ENCODE measurements at places on chromosomes 12 and 14. TPM values are rescaled to one million over a fixed set of nuclear protein-coding genes. Genes with fewer than 3 reads are reported as not detected.

Gene RNU6-7
- not detected for total RNA-seq

Gene KIAA0586
- total RNA-seq, result 16.2 TPM

Gene NELL2
- total RNA-seq, result not detected

- no peak for ATAC-seq
Observed at GRCh38 chr12:62291864-62292760, 31.9 kb downstream of the USP15 start.

- no peak for ATAC-seq
Observed at GRCh38 chr14:91545946-91546716, 36.0 kb upstream of the PPP4R3A start.

DNA sequence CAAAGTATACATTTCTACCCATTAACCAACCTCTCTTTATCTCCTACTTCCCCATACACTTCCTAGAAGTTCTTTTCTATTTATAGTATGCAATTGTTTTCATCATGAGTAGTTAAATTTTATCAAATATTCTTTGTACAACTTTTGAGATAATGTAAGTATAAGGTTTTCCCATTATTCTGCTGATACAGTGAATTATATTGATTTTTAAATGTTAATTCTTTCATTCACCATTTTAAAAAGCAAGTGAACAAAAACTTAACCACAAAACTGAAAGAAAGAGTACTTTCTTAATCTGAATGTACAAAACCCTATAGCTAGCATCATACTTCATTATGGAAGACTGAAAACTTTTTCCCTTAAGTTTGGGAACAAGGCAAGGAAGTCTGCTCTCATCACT, 9.5 kb upstream of the SLCO1B3 start:
- no peak for ATAC-seq

GRCh38 chr12:13613297-13613696, 368.1 kb downstream of the GRIN2B start:
- ATAC-seq, result no peak

All from gastroesophageal sphincter (tissue), 4 donors.